ENCODE measurements at places on chromosomes 12 and 14.
A peak's percentile ranks its signal among the peaks of the same experiment; 100 is the strongest.

DNA sequence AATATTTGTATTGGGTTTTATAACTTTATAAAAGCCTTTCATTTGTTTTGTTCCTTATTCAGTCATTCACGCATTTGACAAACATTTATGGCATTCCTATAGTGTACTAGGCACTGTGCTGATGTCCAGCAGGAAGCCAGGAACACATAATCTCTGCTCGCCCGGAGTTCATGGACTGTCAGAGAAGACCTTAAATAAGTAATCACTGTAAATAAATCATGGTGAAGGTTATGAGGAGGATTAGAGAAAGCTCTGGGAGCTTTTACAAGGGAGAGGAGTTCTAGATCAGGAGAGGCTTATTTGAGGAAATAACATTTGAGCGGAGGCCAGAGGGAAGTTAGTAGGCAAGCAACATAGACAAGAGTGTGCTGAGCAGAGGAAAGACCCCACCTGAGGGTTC, 1.4 kb upstream of the RDH11 start:
- no peak for DNase-seq

DNA sequence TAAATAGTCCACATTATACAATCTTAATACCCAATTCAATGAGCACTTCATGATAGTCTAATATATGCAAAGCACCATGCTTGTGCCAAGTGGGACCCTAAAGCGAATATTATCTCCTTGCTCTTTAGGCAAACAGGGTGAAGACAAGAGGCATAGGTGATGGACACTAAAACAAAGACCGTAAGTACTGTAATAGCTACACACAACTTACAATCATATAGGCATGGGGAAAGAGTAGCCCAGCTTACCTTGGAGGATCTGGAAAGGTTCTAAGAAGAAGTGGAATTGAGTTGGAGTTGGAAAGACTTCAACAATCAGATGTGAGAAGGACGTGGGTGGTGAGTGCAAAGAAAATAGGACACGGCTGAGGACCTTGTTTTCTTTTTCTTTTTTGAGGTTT, 19.1 kb upstream of the BCL2L14 start:
- DNase-seq: no peak

GRCh38 chr12:80780746-80781145, 64.0 kb downstream of the MYF5 start:
- no peak for DNase-seq

DNA sequence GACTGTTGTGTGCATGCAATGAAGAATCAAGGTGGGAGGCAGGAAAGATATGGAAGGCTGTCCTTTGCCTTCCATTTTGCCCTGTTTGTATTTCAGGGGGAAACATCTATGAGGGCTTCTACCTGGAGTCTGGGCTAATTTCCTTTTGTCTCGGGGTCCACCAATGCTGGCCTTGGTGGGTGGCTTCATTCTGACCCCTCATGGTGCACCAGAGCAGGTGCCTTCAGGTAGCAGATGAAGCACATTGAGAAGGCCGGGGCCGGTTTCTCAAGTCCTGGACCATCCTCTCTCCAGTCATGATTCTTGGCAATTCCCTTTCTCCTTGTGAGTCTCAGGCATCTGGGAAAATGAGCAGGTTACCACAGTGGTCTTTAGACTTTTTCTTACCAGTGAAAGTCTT, 47.2 kb downstream of the RPH3A start:
- DNase-seq: no peak

- DNase-seq: no peak
Measured at GRCh38 chr14:33206981-33207380, 268.3 kb downstream of the NPAS3 start.

DNA sequence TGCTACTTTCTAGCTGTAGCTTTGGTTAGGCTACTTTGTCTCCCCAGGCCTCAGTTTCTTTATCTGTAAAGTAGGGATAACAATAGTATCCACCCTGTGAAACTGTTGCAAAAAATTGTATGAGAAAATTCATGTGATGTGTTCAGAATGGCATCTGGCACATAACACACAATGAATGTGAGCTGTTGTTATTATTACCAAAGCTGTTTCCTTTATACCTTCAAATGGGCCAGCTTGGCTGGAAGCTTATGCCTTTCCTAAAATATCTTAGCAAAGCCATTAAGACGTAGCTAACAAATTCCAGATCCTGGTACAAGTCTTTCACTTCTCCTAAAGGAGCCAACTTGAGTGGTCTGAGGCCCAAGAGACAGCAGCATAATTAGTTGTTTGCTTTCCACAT, 25.2 kb upstream of the MANSC4 start:
- DNase-seq: no peak

GRCh38 chr12:3303410-3304136, 187.4 kb upstream of the PRMT8 start:
- no peak for DNase-seq

DNA sequence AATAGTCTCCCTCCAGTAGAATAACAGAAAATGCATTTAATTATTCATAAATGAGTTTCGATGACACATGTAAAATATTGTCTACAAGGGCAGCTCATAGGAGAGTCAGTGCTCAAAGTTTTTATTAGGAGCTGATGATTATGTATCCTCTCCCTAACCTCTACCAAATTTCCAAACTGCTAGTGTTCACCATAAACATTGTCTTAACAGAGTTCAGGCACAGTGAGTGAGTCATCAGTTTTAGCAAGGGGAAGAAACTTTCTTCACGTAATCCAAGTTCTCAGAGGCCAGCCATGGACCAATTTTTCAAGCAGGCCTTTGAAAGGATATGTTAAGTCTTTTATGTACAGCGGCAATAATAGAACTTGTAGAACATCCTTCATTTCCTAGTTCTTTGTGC, 649.2 kb upstream of the MIS18BP1 start:
- no peak for DNase-seq

- DNase-seq: no peak
Measured at GRCh38 chr14:91964724-91965123, 17.2 kb upstream of the FBLN5 start.

DNA sequence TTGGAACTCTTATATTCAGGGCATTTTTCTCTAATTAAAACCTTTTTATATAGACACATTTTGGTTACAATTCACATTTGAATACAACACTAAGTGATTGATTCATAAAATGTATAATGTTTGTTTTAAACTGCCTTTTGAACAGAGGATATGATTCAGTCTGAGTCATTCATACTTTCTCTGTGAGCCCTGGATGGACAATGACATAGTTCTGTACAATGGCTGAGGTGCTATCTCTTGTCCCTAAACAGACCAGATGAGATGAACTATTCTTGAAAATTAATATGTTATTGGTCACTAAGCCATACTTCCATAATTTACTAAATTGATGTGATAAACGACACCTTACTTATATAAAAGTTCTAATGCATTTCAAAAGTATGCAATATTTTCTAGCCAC, 199.7 kb upstream of the ATXN7L3B start:
- no peak for DNase-seq

- DNase-seq: no peak
Measured at GRCh38 chr14:51883232-51883631, 22.8 kb downstream of the GNG2 start.

DNA sequence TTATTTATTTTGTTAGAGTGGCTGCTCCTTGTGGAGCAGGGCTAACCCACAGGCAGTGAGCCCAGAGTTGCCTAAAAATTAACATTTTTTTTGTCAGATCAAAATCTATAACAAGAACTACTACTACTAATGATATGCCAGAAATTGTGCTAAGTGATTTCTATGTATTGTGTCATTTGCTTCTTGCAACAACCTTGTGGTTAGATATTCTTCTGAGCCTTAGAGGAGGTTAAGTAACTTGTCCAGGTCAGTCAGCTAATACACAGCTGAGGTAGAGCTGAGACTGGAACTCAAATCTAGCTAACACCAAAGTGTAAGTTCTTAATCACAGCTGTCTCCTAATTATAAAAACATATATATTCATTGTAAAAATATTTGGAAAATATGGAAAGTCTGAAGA, 29.8 kb downstream of the CFL2 start:
- no peak for DNase-seq

GRCh38 chr12:40107803-40108620, 2.1 kb upstream of the SLC2A13 start:
- peak; percentile 14 for DNase-seq

DNA sequence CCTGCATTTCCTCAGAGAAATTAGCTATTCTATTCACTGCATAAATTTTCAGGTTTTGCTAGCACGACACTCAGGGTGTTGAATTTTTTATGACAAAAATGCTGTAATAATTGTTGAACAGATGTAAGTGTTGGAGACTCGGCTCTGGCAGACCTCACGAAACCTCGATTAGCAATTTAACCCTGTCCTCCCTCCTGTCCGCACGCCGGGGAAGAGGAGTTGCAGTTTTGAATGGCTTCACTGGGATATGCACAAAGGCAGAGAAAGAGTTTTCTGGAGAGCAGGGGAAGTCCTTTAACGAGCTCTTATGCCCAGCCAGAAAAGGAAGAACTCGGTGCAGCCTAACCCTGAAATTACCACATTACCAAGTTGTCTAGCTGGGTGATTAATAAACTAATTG, 661.1 kb downstream of the VRK1 start:
- no peak for DNase-seq

DNA sequence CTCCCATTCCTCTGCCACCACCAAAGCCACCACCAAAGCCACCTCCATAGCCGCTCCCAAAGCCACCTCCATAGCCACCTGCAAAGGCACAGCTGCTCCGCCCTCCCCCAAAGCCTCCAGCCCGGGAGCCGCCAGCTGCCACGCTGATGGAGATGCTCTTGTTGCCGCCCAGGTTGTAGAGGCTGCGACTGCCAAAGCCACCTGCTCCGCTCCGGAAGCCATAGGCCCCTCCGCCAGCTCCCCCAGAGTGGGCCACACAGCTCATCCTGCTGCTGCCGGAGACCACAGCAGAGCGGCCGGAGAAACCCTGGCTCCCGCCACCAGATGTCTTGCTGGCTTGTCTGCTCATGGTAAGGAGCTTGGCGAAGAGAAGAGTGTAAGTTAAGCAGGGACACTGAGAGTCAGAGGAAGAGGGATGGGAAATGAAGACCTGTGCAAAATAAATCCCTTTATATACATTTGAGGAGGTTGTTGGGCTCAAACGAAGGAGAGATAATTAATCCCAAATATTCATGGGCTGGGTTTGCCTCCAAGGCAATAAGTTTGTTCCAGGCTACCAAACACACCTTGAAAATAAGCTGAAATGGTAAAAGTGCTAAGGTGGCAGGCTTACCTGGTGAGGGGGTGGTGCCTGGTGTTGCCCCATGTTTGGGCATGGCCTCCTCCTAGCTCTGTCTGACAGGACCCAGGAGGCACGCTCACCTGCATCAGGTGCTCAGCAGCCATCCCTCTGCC, at the start of gene KRT3:
KRT3 (minus strand) TSS at position 424 of the 735 bp plus-strand sequence; CDS start at position 349, 75 bp downstream.
- DNase-seq: no peak

DNA sequence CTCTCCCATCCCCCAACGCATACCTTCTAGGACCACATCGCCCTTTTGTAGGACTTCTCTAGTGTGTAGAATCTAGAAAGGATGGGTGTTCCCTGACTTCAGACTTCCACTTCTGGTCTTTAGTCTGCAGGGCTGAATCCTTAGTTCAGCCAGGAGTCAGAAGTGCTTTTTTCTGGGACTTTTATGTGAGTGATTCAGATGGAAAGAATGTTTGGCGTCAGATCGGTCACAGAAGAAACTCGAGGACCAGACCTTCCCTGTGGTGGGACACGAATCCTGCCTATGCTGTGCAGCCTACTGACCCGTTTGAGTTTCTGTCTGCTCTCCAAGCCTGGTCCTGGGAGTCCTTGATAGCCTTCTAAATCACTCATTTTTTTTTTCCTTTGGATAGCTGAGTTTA, 165.4 kb upstream of the SSTR1 start:
- no peak for DNase-seq

DNA sequence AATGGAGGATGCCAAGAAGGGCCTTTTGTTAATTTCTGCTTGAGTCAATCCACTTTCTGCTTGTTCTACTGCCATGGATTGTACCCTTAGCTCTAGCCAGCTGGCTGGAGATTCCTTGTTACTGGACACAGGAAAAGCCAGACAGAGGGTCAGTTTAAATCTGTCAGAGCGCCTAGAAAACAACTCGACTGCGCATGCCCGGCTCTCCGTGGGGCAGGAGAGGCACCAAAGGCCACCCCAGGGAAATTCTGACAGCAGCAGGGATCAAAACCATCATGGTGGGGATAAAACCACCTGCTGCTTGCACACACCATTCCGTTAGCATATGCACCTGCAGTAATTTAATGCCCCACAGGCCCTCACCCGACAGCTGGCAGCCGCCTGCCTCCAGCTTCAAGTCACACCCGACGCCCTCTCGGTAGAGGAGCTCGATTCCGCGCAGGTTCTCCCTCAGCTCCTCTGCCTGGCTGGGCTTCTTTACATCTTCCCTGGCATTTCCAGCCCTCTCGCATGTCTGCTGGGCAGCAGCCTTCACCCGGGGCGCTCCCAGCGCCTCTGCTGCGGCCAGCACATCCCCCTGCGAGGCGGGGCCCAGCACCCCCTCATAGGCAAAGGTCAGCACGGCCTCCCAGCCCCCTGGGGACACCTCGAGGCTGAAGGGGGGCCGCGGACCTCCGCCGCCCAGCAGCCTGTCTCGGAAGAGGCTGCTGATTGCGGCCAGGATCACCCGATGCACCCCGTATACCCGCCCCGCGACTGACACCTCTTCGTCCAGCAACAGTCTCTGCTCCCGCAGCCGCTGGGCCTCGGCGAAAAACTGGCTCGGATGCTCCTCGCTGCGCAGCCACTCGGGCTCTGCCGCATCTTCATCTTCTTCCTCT, 1.0 kb downstream of the KLHL33 start:
- DNase-seq: no peak

DNA sequence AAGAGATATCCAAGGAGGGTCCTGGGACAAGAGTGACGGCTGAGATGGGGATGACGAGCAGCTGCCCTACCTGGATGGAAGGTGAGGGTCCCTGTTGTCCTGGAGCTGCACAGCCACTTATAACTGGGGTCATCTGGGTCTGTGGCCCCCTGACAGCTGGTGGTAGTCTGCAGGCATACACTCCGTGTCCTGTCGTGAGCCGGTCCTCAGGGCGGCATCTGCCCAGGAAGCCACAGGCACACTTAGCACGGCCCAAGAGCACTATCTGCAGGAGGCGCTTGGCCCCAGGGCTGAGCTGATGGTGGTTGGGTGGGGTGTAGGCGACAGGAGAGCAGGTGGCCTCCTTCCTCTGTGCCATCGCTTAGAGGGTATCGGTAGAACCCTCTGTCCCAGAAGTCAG, 248.1 kb downstream of the CACNA1C start:
- DNase-seq: no peak

GRCh38 chr12:617304-617915, 45.8 kb downstream of the NINJ2 start:
- no peak for DNase-seq

DNA sequence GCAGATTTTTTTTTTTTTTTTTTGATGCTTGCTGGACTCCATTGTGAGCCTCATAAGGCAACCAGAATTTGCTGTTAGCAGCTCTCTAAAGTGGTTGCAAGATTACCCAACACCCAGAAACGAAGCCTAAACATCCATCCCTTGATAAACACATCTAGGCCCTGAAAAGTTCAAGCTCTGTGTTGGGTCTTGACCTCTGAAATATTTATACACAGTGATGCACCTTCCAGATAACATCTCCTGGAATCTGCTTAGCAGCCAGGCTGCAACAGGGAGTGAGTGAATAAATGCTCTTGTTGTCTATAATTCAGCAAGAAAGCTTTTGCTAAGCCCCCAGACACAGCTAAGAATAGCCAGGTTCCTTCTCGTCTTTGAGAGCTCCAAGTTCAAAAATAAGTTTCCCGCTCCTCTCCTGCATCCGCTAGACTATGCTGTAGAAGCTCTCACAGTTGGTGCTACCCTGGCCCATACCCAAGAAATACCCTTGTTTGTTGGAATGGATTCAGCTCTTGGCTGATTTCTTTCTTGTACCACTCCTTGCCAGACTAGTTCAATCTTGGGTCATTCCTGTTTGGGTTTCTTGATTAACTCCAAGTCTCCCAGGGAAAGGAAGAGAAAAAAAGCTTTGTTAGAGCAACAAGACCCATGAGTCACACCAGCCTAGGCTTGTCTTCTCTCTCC, 610.6 kb upstream of the TBX3 start:
- no peak for DNase-seq
